ENCODE measurements at places on chromosomes 3 and 15.

DNA sequence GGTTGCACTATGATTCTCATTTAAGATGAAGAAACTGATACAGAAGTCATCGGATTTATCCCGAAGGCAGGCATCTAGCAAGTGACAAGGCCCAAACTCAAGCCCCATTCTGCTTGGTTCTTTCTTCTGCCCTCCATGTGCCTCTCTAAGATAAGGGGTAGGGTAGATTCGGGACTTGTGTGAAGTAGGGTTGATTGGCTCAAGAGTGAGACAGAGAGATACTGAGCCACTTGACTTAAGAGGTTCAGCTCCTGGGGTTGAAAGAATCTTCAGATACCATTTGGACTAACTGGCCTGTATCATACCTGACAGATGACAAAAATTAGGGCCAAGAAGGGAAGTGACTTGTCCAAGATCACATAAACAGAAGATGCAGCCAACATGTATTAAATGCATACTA, 891 bp downstream of the RFT1 start:
- DNase-seq, result no peak

- no peak for DNase-seq
Measured at GRCh38 chr3:49098429-49098828, 4.6 kb upstream of the QRICH1 start.

GRCh38 chr3:144660186-144660585, 688.6 kb downstream of the DIPK2A start:
- no peak for DNase-seq

GRCh38 chr3:126269354-126269753, 87.9 kb downstream of the KLF15 start:
- no peak for DNase-seq

GRCh38 chr3:43093974-43094373, 11.9 kb downstream of the POMGNT2 start:
- DNase-seq, result no peak

DNA sequence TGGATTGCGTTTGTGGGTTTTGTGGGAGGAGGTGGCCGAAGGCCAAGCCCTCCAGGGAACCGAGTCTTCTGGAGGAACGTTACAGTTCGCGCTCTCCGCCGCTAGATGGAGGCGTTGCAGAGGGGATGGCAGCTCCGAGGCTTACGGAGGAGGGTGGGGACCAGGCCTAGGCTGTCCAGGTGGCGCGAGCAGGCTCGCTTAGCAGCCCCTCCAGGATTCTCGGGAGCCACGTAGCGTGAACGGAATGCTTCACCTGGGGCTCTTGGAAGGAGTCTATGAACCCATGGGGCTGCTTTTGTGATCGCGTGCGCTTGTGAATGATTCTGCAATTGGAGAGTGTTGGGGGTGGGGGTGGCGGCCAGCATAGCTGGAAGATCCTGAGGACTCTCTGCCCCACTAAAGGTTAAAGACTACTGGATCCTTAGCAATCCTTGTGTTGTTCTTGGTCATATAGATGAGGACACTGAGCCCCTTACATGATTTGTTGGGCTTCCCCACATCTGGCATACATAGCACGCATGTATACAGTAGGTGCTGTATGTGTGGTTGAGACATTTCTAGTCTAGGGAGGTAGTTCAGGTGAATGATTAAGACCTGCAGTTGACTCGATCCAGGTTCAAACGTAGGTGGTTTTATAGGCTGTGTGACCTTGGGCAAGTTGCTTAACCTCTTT, 25.7 kb downstream of the FAM3D start:
- peak; percentile 12 for DNase-seq

DNA sequence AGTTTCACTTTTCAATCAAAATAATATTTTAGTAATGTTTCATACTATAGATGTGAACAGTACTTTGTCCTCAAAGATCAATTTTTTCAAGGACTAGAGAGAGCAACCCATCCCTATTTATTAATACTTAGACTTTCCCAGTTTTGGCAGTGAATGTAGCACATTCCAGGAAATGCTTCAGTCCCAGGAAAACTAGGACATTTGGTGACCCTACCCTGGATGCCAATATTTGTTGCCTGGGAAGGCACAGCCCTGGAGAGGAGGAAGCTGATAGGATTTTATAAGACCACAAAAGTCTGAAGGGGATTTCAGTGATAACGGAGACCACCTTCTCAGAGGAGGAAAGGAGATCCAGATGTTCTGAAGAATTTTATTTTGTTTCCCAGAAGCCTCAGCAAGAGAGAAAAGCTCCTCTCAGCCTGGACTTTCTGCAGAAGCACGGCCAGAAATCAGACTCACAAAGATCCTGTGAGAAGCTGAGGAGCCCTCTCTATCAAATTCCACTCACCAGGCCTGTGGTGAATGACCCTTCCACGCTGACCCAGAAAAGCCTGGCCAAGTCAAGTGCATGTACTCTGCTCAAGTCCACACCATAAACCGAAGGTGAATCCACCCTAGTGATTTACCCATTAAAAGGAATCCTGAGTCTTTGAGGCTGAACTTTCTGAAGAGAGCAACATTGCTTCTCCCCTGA, 87.7 kb upstream of the ABHD17C start:
- DNase-seq, result no peak

- DNase-seq, result no peak
Measured at GRCh38 chr3:122233101-122233952, 49.9 kb downstream of the CASR start.

GRCh38 chr3:14935592-14936345, 11.6 kb upstream of the NR2C2 start:
- DNase-seq, result no peak

DNA sequence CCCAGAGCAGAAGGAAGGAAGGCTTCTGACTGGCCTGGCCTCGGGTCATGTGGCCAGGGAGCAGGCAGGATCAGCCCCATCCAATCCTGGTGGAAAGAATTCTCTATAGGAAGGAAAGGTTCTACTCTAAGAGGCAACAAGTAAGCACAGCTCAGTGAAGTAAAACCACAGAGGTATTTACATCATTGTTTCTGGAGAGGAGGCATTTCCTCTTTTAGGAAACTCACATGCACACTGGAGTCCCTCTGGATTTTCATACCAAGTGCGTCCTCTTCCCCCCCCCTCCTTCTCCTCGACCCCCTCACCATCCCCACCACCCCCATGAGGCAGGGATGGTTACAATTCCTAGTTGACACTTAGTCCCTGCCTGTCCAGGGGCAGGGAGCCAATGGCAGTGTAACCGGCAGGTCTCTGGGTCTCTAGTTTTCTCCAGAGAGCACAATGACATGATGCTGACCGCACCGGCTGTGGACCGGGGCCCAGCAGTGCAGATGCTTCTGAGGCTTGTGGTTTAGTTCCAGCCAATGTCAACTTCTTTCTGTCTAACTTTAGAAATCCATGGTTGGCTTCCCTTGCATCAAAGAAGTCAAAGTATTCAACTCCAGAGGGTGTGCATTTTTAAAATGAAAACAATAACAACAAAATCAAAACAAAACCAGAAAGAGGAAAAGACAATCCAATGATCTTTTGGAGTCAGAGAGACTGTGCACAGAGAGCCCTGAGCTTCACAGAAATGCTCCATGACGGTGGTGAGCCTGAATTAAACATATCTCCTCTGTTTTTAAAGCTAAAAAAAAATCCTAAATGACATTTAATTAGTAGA, 230.3 kb upstream of the TLE3 start:
- no peak for DNase-seq

DNA sequence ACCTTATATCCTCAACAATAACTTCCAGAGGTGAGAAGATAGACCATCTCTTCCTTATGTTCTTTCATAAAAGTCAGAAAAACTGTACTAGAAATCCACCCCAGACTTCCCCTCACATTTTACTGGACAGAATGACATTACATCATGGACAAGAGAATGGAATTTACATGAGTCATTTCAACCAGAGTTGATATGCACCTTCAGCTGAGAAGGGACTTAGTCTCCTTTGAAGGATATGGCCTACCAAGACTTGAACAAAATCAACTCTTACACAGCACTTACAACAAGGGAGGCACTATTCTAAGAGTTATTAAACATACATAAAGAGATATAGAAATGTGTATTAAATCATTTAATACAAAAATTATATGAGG, 380.0 kb upstream of the DPH6 start:
- no peak for DNase-seq

- DNase-seq, result no peak
Measured at GRCh38 chr15:83605111-83605945, 48.6 kb upstream of the ADAMTSL3 start.

- DNase-seq, result no peak
Measured at GRCh38 chr3:5898106-5898505, 710.6 kb downstream of the EDEM1 start.

GRCh38 chr3:45227071-45227820, 1.2 kb upstream of the TMEM158 start:
- DNase-seq, result no peak

- no peak for DNase-seq
Measured at GRCh38 chr3:37670961-37671483, 190.7 kb upstream of the CTDSPL start.

- DNase-seq, result no peak
Measured at GRCh38 chr3:64270142-64270865, 45.0 kb upstream of the PRICKLE2 start.

DNA sequence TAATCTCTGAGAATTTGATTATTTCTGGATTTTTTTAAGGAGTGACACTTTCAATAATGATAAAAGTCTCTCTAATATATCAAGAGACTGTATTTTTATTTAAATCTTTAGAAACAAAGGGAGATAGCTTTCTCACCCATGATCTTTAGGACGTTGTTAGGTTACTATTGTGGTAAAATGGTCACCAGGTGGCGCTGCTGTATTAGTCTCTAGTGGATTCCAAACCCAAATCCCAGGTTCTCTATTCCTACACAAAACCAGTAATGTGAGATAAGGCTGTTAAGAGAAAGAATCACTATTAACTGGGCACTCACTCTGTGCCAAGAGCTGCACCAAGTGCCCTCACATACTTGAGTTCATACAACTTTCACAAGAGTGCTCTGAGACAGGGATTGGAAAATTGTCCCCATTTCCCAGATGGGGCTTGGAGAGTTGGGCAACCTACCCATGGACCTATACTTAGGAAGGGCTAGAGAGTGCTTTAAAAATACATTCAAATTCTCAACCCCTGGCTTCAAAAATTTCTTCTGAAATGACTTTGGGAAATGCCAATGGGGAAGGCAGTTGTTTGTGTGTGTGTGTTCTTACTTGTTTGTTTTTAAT, 593.4 kb upstream of the TGFBR2 start:
- peak; percentile 66 for DNase-seq

GRCh38 chr3:160667452-160667851, 9.5 kb upstream of the ARL14 start:
- DNase-seq, result no peak

DNA sequence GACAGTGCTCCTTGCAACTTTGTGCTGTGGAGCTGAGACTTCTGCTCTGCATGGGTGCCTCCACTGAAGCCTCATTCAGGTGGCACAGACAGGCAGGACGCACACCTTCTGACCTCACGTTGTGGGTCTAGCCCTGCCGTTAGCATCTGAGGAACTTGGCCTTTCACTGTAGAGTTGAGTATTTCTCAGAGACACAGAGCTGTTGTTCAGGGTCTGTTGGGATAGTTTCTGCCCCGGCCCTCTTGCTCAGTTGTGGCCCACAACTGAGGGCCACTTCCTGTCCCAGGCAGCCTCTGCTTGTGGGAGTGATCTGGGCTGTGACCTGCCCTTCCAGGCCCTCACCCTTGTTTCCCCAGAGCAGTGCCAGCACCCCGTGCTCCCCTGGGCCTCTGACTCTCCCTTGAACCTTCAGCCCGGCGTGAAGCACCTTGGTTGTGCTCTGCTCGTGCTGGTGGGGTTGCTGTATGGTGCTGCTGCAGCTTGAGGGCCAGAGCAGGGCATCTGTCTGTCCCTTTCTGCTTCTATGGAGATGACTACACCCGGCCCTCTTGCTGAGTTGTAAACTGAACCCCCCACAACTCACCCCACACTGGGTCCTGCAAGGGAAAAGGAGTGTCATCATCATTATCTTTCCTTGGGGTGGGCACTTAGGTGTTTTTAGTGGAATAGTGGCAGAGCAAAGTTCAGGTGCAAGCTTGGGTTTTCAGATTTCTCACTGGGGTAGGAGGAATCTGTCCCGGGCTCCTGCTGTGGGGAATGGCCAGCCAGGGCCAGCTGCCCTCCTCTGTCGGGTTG, 11.7 kb downstream of the BAHD1 start:
- DNase-seq, result no peak

DNA sequence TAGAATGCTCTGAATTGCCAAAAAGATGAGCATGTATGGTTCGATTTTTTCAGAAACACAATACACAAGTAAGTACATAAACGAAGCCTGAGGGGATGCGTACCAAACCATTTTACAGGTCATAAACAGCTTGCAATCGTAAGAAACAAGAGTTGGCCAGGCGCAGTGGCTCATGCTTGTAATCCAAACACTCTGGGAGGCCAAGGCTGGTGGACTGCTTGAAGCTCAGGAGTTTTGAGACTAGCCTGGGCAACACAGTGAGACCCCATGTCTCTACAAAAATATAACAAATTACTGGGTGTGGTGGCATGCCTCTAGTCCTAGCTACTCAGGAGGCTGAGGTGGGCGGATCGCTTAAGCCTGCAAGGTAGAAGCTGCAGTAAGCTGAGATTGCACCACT, 13.4 kb downstream of the TRA2B start:
- no peak for DNase-seq

DNA sequence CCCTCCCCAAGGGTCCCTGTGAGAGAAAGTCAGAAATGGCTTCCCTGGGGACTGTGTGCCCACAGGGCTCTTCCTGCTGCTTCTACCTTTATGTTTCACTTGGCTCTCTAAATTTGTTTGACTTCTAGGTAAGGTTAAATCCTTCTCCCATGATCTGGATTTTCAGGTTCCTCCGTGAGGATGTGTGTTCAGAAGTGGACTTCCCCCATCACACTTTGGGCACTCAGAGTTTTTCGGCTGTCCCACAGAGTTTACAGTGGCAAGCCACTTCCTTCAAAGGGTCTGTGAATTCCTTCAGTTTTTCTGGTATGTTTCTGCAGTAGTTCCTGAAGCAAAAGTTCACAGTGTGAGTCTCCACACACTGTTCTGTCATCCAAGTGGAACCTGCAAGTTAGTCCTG, 30.9 kb upstream of the RARB start:
- DNase-seq, result no peak

GRCh38 chr3:95168526-95168925, 1105.7 kb downstream of the NSUN3 start:
- DNase-seq, result no peak

DNA sequence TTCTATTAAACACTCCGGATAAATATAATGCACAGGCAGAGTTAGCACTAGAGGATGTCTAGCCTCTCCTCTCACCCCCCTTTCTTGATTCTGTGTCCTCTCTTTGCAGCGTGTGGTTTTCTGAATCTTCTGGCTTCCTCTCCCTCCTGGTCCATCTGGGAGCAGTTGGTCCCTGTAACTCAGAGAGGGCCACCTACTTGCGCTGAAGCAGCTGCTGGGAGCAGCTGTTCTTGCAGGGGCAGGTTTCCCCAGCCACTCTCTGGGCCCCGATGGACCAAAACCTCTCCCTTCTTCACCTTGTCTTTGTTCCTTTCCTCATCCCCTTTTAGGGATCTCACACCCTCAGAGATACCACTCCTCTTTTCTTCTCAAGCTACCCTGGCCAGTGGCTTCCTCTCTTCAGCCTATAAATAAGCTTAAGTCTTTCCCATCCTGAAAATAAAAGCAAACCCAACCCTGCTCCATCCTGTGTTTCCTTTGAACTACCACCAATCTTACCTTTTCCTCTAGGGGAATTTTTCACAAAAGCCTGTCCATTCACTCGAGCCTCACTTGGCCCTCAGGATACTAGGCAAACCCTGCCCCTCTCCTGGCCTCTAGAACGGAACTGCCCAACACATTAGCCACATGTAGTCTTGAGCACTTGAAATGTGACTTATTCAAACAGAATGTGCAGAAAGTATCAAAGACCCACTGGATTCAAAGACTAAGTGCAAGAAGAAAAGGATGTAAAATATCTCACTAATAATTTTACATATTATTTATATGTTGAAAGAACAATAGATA, 59.7 kb downstream of the STARD5 start:
- DNase-seq, result no peak

Measured in substantia nigra (tissue), 51 donors.